ENCODE measurements at places on chromosomes 6 and 20. TPM values are rescaled to one million over a fixed set of nuclear protein-coding genes. Genes with fewer than 3 reads are reported as not detected.
A peak's percentile ranks its signal among the peaks of the same experiment; 100 is the strongest.

MAK gene
- 0.47 TPM for total RNA-seq

- no peak for DNase-seq
These were observed 20.4 kb upstream of the MCM3 start for GRCh38 chr6:52304983-52305390.

GRCh38 chr20:51938559-51939258, 136.4 kb upstream of the SALL4 start:
- DNase-seq = no peak

DNA sequence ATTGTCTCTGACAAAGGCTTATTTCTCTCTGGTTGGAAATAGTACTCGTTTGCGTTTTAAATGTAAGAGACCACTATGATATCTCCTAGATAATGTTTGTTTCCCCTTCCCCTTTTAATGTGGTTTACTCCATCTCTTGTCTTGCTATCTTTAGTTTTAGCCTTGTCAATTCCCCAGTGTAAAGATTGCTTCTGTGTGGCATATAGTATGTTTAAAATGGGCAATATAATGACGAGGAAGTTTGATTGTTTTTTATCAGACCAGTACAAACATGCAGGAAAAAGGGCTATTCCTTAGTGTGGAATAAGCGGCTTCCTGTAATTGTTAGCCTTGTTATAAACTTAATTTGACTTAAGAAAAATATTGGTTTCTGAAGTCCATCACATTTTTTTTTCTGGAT, 3.1 kb downstream of the QKI start:
- DNase-seq = no peak

DNA sequence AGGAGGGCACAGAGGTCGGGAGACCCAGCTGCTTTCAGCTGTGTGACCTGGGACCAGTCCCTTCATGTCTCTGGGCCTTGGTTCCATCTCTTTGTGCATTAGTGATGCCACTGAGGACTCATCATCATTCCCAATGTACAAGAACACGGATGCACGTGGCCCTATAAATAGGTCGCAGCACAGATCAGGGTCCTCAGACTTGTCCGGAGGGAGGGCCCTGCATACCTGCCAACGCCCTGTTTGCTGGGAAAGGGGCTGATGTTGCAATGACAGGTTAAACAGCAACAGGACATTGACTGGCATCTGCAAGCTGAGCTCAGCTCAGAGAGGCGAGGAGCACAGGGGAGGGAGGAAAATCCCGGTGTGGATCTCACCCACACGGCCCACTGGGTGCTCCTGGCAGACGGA, 21.8 kb downstream of the TGM2 start:
- DNase-seq = no peak

SLC22A1 gene
- total RNA-seq = 0.89 TPM

ZSCAN16 gene
- total RNA-seq = 7.3 TPM

GRCh38 chr6:62150048-62150663, 135.9 kb downstream of the KHDRBS2 start:
- DNase-seq = no peak

- DNase-seq = peak; percentile 92
These were observed 9.3 kb upstream of the RBM38 start for GRCh38 chr20:57381596-57382503.

DZANK1 gene
- 1.9 TPM for total RNA-seq

DNA sequence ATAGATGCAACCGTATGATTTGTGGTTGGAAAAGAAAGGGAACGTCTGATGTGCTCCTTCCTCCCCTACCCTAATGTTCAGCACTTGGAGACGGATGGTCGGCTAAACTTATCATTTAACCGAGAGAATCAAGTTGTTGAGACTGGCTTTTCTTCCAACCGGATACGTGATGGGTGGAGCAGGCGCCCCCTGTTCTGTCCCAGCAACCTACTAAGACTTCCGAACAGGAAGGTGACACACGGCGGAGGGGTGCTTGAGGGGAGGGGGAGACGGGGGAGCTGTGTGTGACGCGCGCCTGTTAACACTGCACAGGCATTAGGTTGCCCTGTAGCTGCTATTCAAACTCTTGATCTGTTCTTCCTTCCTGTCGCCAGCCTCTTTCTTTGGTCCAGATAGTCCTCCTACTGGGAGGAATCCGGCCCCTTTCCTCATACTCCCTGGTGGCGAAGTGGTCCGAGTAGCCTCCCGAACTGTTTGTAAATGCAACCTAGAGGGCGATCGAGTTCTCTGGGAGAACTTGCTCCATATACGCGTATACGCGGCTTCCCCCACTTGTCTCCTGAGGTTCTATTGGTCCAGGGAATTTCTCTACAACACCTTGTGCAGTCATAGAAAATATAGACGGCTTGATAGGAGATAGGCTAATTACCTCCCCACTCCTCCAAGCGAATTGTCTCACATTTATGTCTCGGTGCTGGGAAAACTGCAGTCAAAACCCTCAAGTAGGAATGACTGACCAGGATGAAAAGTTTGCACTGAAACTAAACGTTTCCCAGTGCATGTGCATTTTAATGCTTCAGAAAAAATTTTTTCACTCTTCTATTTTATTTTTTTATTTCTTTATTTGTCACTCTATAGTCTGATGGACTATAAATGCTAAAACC, 126.0 kb upstream of the SLC2A12 start:
- peak; percentile 93 for DNase-seq

GRCh38 chr20:43243672-43244269, 54.1 kb upstream of the PTPRT start:
- no peak for DNase-seq

GRCh38 chr20:36214684-36215256, 21.5 kb upstream of the AAR2 start:
- no peak for DNase-seq

- DNase-seq = peak; percentile 53
These were observed 75.4 kb upstream of the ECI2 start for GRCh38 chr6:4210629-4211419.

SYCP2L gene
- total RNA-seq = not detected

DNA sequence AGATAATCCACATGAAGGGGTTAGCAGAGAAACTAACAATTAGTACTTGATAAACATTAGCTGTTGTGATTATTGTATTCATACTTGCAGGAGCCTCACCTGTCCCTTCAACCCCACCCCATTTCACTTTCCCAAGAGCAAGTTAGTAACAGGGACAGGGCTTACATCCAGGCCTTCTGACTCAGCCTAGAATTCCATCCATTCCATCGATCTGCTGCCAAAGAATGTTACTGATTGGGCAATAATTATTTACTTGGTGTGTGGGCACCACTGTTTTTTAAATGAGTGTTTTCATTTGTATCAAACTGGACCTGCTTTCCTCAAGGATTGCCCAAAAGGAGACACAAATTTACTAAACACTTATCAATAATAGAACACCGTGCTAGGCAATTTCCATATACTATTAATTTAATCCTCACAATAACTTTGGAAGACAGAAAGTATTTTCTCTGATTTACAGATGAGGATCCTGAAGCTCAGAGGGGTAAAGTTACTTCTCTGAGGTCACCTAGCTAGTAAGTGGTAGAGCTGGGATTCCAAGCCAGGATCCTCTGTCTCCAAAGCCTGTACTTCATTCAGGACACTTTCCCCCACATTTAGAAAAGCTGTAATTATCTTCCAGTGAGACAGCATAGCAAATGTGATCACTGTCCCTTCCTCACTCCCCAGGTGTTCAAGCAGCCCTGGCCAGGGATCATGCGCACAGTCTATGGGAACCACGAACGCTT, 32.8 kb downstream of the GSS start:
- DNase-seq = no peak

DNA sequence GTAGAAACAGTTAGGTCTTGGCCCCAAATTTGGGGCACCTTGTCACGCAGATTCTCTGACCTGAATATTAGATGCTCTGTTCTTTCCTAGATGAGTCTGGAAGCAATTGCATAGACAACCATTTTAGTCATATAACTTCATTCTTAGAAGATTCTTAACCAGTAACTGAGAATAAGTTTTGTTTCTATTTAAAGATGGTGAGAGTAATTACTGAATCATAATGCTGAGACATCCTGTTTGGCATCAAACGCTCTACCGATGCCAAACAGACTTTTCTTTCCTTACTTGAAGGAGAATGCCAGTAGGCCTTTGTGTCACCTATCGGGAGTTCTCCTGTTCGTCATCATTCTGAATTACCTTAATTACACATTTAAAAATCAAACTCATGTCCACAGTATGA, 131.6 kb upstream of the ID4 start:
- DNase-seq = no peak

DNA sequence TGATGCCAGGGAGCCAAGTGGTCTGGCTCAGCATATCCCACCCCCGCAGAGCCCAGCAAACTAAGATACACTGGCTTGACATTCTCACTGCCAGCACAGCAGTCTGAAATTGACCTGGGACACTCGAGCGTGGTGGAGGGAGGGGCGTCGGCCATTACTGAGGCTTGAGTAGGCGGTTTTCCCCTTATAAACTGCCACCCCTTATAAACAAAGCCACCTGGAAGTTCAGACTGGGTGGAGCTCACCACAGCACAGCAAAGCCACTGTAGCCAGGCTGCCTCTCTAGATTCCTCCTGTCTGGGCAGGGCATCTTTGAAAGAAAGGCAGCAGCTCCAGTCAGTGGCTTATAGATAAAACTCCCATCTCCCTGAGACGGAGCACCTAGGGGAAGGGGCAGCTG, 19.4 kb downstream of the TINAG start:
- no peak for DNase-seq

DNA sequence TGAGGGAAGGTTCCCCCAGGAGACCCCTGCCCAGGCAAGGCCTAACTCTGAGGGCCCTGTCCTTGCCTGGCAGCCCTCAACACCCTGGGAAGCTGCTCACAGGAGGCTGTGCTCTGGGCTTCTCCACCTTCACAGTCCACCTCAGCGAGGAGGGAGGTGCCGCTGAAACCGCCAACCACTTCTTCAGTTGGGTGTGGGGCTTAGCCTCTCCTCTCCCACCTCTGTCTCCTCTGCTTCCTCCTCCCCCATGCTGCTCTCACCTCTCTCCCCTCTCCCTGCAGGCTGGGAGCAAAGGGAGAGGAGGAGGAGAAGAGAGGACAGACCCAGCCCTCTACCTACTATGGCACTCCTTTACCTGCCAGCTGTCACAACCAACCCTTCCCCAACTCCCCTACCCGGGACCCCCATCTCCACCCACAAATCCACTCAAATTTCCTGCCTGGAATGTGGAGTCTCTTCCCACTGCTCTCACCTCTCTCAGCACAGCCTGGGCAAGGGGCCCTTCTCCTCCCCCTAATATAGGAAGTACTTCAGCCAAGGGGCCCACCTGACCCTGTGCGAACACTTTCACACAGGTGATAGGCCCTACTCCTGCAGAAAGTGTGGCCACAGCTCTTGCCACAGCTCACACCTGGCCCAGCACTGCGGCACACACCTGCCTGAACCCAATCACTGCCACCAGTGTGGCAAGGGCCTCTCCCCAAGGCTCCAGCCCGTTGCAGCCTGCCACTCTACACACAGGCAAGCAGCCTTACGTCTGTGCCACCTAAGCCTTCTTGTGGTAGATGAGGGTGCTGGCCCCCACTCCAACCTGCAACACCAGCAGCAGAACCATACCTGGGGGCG, 7.2 kb downstream of the RING1 start:
- no peak for DNase-seq

- DNase-seq = no peak
These were observed 223.6 kb upstream of the CITED2 start for GRCh38 chr6:139597771-139598755.

IDH3B gene
- total RNA-seq = 171 TPM

RAET1E gene
- not detected for total RNA-seq

- no peak for DNase-seq
These were observed 172.8 kb upstream of the SPTLC3 start for GRCh38 chr20:12835999-12836398.

CYP39A1 gene
- not detected for total RNA-seq

GRCh38 chr20:62606551-62607201, 35.6 kb upstream of the SLCO4A1 start:
- no peak for DNase-seq

- peak; percentile 73 for DNase-seq
These were observed 532 bp upstream of the PM20D2 start for GRCh38 chr6:89145091-89145955.

DNA sequence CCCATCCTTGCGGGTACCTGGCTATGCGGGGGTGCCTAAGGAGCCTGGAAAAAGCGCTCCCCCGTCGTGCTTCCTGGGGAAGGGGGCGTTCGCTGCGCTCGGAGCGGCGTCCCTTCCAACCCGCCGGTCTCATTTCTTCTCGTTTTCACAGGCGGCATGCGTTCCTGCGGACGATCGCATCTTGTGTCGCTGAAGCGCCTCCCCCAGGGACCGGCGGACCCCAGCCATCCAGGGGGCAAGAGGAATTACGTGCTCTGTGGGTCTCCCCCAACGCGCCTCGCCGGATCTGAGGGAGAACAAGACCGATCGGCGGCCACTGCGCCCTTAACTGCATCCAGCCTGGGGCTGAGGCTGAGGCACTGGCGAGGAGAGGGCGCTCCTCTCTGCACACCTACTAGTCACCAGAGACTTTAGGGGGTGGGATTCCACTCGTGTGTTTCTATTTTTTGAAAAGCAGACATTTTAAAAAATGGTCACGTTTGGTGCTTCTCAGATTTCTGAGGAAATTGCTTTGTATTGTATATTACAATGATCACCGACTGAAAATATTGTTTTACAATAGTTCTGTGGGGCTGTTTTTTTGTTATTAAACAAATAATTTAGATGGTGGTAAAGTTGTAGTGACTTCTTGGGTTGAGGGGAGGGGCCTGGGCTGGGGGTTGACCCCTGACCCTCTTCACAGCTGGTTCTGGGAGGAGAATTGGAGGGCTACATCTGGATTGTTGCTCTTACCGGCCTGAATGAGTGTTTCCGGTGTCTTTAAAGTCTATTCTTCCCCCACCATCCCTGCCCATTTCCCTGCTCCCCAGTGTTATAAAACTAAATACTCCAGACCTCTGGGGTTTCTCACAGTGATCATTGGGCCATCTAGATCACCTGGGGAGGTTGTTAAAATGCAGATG, 1.1 kb downstream of the ID1 start:
- peak; percentile 8 for DNase-seq

DNA sequence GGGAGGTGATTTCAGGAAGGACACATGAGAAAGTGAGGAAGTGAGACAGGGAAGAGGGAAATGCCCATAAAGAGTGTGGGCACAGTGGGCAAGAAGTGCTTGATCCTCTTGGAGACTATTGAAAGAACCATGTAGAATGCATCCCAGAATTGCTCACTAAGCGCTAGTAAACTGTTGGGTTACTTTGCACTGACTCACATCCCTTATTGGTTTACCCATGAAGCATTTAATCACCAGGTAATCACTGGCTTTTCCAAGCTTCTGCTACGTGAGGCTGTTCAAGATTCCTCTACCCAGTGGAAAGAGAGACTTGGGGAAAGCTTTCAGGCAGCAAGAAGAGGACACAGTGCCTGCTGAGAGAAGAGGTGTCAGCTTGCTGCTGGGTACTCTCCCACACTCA, 410.0 kb upstream of the JAG1 start:
- no peak for DNase-seq

- no peak for DNase-seq
These were observed 200.9 kb downstream of the BACH2 start for GRCh38 chr6:90095788-90096187.

DNA sequence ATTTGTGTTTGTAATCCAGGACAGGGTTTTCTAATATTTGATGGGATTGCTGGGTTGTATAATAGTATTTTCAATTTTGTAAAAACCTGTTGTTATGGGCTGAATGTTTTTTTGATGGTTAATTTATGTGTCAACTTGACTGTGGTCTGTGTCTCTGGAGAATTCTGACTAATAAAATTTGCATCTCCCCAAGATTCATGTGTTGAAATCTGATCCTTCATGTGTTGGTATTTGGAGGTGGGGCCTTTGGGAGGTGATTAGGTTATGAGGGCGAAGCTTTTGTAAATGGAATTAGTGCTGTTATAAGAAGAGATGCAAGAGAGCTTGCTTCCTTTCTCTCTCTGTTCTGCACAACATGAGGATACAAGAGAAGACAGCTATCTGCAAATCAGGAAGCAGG, 48.7 kb upstream of the SAMD5 start:
- DNase-seq = no peak

CNR1 gene
- not detected for total RNA-seq
